ENCODE measurements at places on chromosomes 16 and 17.

DNA sequence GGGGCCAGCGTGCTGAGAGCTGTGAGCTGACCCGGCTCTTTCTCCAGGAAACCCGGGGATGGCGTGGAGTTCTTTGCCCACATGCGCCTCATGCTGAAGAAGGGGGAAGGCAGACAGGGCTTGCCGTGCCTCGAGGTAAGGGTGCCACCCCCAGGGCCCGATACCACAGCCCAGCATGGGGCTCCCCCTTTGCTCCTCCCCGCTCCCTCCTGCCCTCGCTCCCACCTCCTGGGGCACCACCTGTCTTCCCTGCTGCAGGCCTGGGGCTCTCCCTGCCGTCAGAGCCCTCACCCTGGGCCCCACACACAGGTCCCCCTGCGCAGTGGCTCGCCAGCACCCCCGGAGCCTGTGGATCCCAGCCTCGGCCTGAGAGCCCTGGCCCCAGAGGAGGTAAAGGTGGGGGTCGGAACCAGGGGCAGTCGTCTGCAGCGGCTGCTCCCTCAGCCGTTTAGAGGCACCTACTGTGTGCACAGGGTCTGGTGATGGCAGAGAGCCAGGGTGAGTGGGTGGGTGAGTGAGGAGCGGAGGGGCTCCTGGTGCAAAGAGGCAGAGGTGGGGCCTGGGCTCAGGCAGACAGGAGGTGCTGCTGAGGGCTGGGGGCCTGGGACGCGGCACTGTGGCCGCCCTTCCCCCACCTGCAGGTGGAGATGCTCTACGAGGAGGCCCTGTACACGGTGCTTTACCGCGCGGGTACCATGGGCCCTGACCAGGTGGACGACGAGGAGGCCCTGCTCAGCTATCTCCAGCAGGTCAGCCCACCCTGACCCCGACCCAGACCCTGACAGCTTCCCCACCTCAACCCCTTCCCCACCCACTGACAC lies 5.6 kb downstream of the BAIAP3 start:
- DNase-seq = no peak

DNA sequence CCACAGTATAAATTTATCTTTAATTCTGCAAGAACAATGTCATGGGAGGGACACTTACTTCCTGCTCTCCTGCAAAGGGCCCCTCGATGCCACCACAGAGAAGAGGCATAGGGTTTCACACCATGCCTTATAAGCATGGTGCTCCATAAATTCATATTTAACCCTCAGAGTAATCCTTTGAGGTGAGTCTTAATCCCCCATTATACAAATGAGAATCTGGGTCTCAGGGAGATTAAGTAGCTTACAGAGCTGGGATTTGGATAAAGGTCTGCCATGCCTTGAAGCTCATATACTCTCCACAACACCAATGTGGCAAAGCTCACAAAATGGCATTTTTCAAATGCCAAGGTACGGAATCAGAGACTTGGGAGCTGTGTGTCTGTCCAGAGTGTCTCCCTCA lies 268.5 kb upstream of the CCL2 start:
- DNase-seq = no peak

- DNase-seq = no peak
Observed at GRCh38 chr16:84229471-84229870, 10.3 kb downstream of the KCNG4 start.

GRCh38 chr17:64410750-64411490 lies 20.3 kb upstream of the PECAM1 start:
- DNase-seq = no peak

- DNase-seq = no peak
Observed at GRCh38 chr17:77571155-77571981, 387.1 kb upstream of the TNRC6C start.

DNA sequence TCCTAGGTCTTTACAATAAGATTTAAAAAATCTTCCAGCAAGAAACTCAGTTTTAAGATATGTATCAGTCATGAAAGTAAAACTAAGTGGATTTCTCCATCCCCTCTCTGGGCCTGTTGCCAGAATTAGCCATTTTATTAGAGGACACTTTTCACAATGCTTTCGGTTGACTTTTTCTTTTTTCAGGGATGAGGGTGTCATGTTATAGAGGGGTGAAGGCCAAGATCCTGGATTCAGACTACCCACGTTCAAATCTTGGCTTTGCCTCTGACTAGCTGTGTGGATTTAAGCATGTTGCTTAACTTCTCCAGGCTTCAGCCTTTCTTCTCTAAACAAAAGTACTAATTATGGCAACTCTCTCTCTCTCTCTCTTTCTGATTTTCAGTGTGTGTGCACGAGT lies 111.7 kb upstream of the COX10 start:
- DNase-seq = no peak

DNA sequence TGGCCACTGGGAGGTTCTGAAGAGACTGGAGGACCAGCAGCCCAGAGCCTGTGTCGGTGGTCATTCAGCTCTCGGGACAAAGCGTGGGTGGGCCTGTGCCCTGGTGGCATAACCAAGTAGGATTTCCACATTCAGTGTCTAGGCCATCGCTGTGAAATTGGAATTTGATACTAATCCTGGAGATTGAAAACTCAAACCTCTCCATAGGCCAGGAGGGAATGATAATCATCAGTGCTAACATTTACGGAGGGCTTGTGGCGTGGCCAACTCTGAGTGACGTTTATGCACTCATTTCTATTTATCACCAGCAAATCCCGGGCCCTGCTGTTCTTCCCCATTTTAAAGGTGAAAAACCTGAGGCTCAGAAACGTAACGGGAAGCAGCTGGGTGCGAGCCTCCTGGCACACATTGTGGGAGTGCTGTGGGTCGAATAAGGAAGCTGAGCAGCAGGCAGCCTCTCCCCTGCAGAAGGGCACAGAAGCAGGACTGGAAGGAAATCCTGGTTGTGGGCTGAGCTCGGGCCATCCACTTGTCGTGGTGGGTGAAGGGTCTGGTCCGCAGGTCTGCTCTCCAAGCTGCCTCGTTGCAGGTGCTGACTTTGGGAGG lies 33.1 kb downstream of the RAI1 start:
- DNase-seq = no peak

DNA sequence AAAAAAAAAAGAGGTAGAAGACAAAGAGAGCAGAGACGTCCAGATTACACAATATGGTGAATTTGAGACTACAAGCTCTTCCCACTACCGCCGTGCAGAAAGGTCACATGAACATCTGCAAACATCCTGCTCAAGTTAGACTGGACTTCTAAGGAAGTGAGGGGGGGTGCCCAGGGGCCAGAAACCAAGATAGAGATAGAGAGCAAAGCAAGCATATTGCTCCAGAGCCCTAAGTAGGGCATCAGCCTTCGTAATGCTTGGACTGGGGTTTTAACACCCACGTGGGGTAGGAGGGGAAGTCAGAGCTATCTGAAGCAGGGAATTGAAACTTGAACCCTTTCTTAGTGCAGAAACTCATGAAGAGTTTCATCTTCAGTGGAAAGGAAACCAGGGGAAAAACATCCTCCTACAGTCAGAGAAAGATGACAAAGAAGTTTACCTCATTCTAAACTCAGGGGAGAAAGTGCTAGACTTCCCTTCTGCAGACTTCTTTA lies 8.7 kb downstream of the CLEC19A start:
- no peak for DNase-seq

GRCh38 chr16:1362807-1363206 lies 11.1 kb downstream of the GNPTG start:
- DNase-seq = no peak

DNA sequence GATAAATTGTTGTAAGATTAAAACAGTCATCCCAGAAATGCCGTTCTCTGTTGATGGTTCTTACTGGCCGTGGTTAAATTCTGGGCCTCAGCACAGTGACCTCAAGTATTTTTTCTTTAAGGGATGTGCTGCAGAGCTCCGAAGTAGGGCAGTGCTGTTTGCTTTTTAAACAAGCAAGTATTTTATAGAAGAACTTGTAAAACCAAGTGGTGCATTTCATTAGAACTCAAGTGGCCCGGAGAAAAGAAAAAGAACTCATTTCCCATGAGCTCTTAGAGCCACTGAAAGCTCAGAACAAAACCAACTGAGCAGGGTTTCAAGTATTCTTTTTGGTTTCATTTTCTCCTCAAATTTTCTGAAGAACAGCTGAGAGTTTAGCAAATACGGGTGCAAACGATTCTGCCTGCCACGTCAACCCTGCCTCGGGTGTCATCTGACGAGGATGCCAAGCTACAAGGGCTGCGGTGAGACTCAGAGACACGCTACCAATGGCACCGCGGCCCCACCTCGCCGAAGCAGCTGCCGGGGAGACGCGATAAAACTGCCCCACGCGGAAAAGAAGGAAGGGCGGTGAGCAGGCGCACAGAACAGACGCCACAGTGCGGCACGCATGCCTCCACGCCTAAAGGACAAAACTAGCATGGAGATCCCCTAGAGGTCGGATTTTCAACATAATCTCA lies 6.3 kb downstream of the LMF1 start:
- DNase-seq = no peak

DNA sequence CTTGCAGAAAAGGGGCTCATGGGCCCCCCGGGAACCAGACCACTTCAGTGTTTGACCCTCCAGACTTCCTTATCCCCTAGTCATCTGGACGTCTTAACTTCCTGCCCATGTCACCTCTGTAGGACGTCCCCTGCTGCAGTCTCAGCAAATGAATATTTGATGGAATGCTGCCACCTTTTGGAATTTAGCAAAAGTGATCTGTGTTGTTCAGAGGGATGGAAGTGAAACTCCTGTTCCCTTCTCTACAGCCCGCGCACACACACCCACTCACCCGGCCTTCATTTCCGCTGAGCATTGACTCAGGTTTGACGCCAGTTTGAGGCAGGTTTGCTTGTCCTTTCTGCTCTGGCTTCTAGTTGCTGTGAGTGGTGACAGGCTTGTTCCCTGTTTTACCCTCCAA lies 507.2 kb upstream of the EEF2KMT start:
- DNase-seq = no peak

GRCh38 chr17:82129095-82129494 lies 31.1 kb upstream of the FASN start:
- DNase-seq = no peak

- DNase-seq = peak; percentile 12
Observed at GRCh38 chr16:75764154-75764768, 38.0 kb upstream of the CPHXL start.

DNA sequence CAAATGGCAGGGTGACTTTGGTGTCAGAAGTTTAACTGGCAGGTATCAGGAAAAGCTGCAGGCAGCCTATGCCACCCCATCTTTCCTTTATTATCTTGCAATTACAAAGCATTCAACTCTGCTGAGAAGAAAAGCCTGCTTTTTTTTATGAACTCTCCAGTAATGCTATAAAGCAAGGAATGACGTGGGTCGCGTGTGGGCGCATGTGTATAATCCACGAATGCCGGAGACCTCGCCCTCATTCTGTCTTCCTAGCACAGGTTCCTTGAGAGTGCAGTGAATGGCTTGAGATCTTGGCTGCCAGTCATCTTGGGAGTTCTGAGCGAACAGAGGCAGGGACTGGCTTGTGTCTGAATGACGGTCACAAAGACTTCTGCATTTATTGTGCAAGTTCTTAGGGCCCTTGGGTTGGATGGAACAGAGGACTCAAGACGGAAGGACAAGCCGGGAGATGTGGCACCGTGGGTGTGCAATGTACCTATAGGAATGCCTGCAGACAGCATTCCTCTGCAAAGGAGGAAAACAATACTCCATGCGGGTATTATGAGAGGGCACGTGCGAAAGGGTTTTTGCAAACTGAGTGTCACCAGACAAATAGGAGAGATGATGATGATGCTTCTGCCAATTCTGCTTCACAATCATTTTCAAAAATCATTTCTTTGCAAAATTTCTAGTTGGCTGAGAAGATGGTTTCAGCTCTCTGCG lies 96.1 kb upstream of the ELAC2 start:
- no peak for DNase-seq

GRCh38 chr17:66417300-66417719 lies 114.9 kb downstream of the PRKCA start:
- no peak for DNase-seq

DNA sequence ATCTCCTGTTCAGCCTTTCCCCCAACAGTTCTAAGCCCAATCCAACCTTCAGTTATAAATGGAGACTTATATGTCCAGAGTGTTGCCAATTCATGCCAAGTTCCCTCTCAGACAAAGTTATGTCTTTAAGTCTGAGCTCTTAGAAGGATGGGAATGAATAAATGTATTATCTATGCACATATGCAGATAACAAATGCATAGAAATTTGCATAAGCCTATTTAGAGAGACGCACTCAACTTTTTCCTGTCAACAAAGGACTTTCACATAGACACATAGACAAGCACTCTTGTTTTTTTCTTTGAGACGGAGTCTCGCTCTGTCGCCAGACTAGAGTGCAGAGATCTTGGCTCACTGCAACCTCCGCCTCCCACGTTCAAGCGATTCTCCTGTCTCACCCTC lies 95.1 kb downstream of the SOX9 start:
- DNase-seq = no peak
